NCI-H460 (cell line): ENCODE measurements at places on chromosomes 12 and 14. TPM values are rescaled to one million over a fixed set of nuclear protein-coding genes. Genes with fewer than 3 reads are reported as not detected.
A peak's percentile ranks its signal among the peaks of the same experiment; 100 is the strongest.

DNA sequence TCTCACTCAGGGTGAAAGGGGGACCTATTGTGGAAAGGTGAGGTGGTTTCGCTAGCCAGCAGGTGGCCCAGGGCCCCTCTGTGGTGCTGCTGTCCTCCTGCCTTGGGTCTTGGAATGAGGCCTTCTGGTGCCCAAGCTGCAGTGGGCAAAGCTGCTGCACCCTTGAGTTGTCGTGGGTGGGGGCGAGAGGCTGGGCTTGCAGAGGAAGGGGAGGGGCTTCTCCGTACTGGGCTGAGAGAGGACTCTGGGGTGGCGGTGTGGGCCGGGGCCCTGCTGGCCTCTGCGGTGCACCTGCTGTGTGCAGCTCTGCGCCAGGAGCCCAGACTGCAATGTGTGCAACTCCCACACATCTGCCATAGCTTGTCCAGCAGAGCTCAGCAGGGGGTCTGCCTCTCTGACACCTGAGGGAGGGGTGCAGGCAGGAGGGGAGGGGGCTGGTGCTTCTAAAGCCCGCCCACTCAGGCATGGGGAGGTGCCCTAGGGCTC is 145.8 kb downstream of the KIF26A start:
- no peak for DNase-seq

- DNase-seq: no peak
These were observed 191.7 kb downstream of the ALG10B start for GRCh38 chr12:38508246-38508645.

GRCh38 chr12:125222876-125223275 is 157.6 kb downstream of the AACS start:
- DNase-seq: no peak

GRCh38 chr12:45623940-45624339 is 105.6 kb upstream of the ARID2 start:
- no peak for DNase-seq

The DACT1 gene
- total RNA-seq: 0.89 TPM in 1 of 2 replicates, not detected in the other

- no peak for DNase-seq
These were observed 5.9 kb downstream of the LRRC9 start for GRCh38 chr14:59925797-59926196.

The CLEC9A gene
- not detected in 2 replicates for total RNA-seq

DNA sequence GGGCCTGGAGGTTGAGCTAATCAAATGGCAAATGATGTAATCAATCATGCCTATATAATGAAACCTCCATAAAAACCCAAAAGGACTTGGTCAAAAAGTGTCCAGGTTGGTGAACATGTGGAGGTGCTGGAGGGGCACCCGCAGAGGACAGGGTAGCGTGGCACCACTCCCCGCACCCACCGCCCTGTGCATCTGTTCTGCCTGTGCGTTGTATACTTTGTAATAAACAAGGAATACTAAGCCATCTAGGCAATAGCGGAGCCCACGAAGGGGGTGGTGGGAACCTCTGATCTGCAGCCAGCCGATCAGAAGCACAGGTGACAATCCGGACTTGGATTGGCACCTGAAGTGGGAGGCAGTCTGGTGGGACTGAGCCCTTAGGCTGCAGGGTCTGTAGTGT is 75.8 kb upstream of the GPR68 start:
- no peak for DNase-seq

- no peak for DNase-seq
These were observed 11.2 kb downstream of the SPRING1 start for GRCh38 chr12:116726694-116727093.

DNA sequence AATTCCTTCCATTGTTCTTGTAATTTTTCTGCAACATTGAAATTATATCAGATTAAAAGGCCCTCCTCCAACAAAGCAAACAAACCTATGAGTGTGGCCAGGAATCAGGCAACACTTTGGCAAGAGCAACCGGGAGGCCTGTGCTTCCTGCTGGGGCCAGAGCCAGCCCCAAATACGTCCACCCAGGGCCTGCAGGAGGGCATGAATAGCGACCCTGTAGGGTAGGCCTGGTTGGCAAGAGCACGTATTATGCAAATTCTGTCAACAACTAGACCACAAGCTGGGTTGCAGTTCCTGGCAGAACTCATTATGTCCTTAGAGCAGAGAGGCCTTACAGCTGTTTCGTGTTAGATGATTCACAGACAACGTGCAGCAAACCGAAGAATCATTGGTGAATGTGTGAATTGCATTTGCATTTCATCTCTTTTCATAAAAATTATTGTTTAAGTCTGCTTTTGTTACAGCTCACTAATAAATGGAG is 26.9 kb upstream of the LGALS3 start:
- peak; percentile 89 for DNase-seq

- DNase-seq: no peak
These were observed 216.0 kb downstream of the AKAP6 start for GRCh38 chr14:32545095-32545494.

DNA sequence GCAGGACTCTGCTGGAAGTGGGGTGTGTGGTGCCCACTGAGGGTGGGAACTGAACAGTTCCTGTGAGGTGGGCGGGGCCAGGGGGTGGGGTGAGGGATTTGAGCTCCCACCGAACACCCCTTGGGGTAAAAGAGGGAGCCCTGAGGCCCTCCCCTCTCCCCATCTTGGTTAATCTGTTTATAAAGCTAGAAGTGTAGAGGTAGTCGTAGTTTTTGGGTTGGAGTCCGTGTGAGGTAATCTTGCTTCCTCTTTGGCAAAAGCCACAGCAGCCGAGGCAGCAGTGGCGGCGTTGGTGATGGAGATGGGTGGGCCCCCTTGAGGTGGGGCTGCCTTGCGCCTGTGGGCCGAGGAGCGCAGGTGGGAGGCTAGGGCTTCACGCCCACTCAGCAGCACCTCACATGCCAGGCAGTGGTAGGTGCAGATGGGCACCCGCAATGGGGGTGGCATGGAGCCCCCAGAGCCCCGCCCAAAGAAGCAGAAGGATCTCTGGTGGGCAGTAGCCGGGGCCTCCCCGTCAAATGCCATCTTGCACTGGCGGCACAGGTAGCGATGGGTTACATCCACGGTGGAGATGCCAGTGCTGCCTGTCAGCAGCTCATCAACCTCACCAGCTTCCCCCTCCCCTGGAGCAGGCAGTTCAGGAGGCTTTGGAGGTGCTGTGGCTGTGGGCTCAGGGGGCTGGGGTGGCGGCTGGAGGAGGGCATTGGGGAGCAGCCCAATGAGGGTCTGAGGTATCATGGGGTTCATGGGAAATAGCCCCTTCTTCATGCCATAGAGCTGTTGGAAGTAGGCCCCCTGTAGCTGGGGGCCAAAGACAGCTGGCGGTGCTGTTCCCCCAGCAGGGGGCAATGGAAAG is 29.6 kb downstream of the ZFHX2 start:
- DNase-seq: no peak

- DNase-seq: no peak
These were observed 15.2 kb upstream of the MYL2 start for GRCh38 chr12:110935588-110935987.

GRCh38 chr14:102530828-102531478 is 21.4 kb upstream of the ANKRD9 start:
- no peak for DNase-seq

- DNase-seq: no peak
These were observed 21.0 kb upstream of the LMO3 start for GRCh38 chr12:16626991-16627390.

GRCh38 chr14:101791919-101792572 is 30.5 kb downstream of the PPP2R5C start:
- DNase-seq: peak; percentile 44

The LMNTD1 gene
- 0.15 TPM in 1 of 2 replicates, not detected in the other for total RNA-seq

GRCh38 chr12:27464220-27464554 is 17.7 kb downstream of the SMCO2 start:
- DNase-seq: no peak

- no peak for DNase-seq
These were observed 58.8 kb upstream of the FLRT2 start for GRCh38 chr14:85471156-85471555.

- no peak for DNase-seq
These were observed 796.5 kb downstream of the GALC start for GRCh38 chr14:87196436-87196835.

DNA sequence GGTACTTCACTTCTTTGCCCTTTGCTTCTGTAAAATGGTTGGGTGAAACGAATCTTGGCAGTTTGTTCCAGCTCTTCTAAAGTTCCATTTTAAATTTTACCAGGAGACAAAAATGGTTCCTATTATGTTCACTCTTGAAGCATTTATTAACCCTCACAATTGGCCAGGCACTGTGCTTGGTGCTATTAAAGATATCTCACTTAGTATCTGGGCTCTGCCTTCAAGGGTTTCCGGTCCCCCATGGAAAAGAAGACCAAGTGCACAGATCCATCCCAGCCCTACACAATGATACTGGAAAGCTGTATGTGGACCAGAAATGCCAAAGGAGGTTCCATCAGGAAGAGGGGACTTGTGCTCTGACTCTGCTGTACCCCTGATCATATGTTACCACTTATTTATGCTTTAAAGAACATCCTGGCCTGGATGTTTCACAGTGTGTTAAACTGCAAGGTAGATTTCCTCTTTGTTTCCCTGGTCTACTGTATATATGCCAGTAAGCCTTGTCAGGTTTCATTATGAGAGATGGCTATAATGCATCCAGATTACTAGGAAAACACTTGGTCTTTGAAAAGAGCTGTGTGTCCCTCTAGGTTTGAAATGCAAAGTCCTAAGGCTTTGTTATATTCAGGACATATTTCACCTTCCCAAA is 154.8 kb downstream of the PRKCH start:
- no peak for DNase-seq

DNA sequence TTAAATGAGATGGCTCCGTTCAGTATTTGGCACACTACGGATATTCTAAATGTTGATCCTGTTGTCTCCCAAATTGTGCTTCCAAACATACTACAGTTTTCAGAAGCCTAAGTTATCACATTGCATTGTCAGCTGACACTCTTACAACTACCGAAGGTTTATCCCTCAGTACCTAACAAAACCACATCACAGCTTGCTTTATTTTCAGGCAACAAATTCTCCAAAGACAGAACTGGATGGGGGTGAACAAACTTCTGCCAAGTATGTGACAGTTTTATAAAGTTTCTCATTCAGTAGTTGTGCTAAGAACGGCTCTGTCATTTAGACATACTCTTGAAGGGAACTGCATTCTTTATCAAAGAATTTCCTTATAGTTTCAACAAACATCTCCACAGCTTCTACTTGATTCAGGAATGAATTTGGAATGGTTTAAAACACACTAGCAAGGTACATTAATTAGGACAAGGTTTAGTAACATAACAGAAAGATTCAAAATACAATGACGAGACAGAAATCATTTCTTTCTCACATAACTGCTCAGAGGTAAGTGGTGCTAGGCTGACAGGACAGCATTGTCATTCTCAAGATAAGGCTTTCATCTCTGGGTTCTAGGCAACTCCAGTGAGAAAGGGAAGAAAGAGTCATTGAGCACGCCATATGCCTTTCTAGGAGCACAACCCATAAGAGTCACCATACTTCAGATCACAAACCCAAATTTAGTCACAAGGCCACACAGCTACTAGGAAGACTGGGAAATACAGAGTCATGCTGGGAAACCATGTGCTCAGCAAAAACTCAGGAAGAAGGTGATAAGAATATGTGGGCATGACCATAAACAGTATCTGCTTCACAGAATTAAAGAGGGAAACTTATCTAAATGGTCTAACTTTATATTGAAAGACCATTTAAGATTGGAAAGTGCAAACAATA is 100.7 kb downstream of the DUSP6 start:
- DNase-seq: no peak

DNA sequence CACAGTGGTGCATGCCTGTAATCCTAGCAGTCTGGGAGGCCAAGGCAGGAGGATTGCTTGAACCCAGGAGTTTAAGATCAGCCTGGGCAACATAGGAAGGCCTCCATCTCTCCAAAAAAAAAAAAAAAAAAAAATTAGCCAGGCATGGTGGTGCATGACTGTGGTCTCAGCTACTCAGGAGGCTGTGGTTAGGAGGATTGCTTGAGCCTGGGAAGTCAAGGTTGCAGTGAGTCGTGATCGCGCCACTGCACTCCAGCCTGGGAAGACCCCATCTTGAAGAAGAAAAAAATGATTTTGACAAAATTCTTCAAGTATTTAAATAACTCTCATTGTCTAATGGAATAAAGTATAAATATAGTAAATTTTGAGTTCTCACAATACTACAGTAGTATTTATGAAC is 219.2 kb upstream of the SSTR1 start:
- DNase-seq: no peak

GRCh38 chr12:84910549-84911241 is 1.9 kb downstream of the SLC6A15 start:
- DNase-seq: peak; percentile 27

DNA sequence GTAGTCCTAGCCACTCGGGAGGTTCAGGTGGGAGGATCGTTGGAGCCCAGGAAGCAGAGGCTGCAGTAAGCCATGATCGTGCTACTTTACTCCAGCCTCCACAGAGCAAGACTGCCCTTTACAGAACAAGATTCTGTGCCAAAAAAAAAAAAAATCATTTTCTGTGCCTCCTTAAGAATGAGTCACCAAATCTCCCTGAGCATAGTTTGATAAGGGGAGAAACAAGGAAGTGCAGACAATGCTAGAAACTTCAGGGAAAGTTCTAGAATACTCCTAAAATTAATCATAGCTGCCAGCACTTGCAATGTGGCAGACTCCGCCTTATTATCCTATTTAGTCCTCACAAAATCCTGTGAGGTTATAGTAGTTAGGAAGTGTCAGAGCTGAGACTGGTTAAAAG is 74.5 kb downstream of the KCNK10 start:
- no peak for DNase-seq
